ENCODE measurements at places on chromosomes 5 and 9. TPM values are rescaled to one million over a fixed set of nuclear protein-coding genes. Genes with fewer than 3 reads are reported as not detected.

GRCh38 chr5:87877495-87877894 lies 391.1 kb downstream of the TMEM161B start:
- H3K4me1 ChIP-seq = no peaks in the 10 kb centered on the region
- DNase-seq = no peak
- H3K27me3 ChIP-seq = no peaks in the 10 kb centered on the region
- no peaks in the 10 kb centered on the region for H3K36me3 ChIP-seq
- no peak overlapping the region for H3K27ac ChIP-seq

- no peak for DNase-seq
- H3K27ac ChIP-seq = peak overlapping the region; percentile 20
- H3K36me3 ChIP-seq = peaks cover 9% of the 10 kb centered on the region
- H3K4me3 ChIP-seq = no peak overlapping the region
These were observed 232.0 kb downstream of the RFK start for GRCh38 chr9:76162086-76162730.

- no peak overlapping the region for H3K4me3 ChIP-seq
- no peaks in the 10 kb centered on the region for H3K36me3 ChIP-seq
- no peaks in the 10 kb centered on the region for H3K4me1 ChIP-seq
- no peak overlapping the region for H3K27ac ChIP-seq
- no peaks in the 10 kb centered on the region for H3K27me3 ChIP-seq
These were observed 66.5 kb upstream of the TLX3 start for GRCh38 chr5:171242521-171242920.

- H3K27ac ChIP-seq = peak overlapping the region; percentile 95
- H3K4me1 ChIP-seq = peaks cover 100% of the 10 kb centered on the region
- H3K4me3 ChIP-seq = no peak overlapping the region
- no peaks in the 10 kb centered on the region for H3K36me3 ChIP-seq
- H3K27me3 ChIP-seq = no peaks in the 10 kb centered on the region
These were observed 35.6 kb downstream of the ERGIC1 start for GRCh38 chr5:172869691-172870090.

- H3K4me1 ChIP-seq = no peaks in the 10 kb centered on the region
- no peaks in the 10 kb centered on the region for H3K36me3 ChIP-seq
- DNase-seq = no peak
- H3K4me3 ChIP-seq = no peak overlapping the region
- H3K27me3 ChIP-seq = peaks cover 76% of the 10 kb centered on the region
- no peak overlapping the region for H3K27ac ChIP-seq
These were observed 35.9 kb upstream of the UNC5A start for GRCh38 chr5:176774216-176775171.

DNA sequence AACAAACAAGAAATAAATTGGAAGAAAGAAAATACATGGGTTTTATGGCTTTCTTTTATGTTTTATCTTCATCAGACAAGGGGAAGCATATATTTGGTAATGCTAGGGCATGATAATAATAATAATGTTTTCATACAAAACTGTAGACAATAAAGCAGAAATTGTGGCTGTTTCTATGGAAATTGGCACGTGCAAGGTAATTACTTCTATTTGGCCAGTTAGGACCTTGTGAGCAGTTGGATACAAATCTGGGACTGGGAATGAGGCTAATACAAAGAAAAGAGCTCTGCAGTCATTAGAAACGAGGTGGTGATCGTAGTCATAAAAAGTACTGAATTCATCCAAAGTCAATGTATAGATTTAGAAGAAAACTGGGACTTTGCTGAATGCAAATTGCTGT lies 233.6 kb downstream of the EFNA5 start:
- no peak overlapping the region for H3K27ac ChIP-seq
- no peak overlapping the region for H3K4me3 ChIP-seq
- DNase-seq = no peak
- H3K36me3 ChIP-seq = no peaks in the 10 kb centered on the region
- H3K27me3 ChIP-seq = no peaks in the 10 kb centered on the region
- peaks cover 53% of the 10 kb centered on the region for H3K4me1 ChIP-seq

DNA sequence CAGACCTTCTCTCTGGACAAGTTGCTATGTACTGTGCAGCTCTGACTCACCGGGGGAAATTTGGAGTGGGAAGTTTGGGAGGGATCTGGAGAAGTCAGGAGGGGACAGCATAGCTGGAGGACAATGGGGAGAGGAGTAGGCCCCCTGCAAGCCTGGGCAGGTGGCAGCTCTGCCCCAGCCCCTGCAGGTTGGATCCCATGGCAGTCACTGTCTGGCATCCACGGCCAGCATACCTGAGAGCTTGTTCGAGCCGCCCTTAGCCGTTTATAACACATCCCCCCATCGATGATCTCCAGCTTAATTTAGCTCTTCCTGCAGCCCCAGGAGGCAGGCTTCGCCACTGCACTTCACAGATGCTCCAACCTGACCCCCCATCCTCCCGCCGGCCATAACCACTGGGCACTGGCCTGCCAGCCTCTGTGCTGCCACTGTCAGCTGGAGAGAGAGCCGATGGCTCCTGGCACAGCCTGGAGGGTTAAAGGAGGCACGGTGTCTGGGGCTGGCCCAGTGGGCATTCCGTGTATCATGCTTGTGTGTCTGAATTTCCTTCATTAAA lies 57.7 kb upstream of the RNU6ATAC start:
- H3K27ac ChIP-seq = no peak overlapping the region
- H3K4me3 ChIP-seq = no peak overlapping the region
- H3K27me3 ChIP-seq = no peaks in the 10 kb centered on the region
- no peaks in the 10 kb centered on the region for H3K36me3 ChIP-seq

- peaks cover 96% of the 10 kb centered on the region for H3K4me1 ChIP-seq
- H3K36me3 ChIP-seq = no peaks in the 10 kb centered on the region
- H3K4me3 ChIP-seq = no peak overlapping the region
- peak overlapping the region; percentile 91 for H3K27ac ChIP-seq
These were observed 267.6 kb upstream of the DMRT1 start for GRCh38 chr9:573691-574410.

IQGAP2 gene
- 4.1 TPM for total RNA-seq

PCDHA1 gene
- not detected for total RNA-seq

TMEM8B gene
- 17.5 TPM for total RNA-seq

RXFP3 gene
- not detected for total RNA-seq

CDX1 gene
- total RNA-seq = not detected

ANKRD55 gene
- 0.27 TPM for total RNA-seq

STKLD1 gene
- total RNA-seq = not detected

PCAT7 gene
- total RNA-seq = not detected

GZMA gene
- total RNA-seq = 1.5 TPM

All from left ventricle myocardium inferior (tissue), 1 donor.